ENCODE measurements at places on chromosomes 2 and 18.

- no peak for DNase-seq
Measured at GRCh38 chr2:190844700-190845401, 35.8 kb upstream of the GLS start.

DNA sequence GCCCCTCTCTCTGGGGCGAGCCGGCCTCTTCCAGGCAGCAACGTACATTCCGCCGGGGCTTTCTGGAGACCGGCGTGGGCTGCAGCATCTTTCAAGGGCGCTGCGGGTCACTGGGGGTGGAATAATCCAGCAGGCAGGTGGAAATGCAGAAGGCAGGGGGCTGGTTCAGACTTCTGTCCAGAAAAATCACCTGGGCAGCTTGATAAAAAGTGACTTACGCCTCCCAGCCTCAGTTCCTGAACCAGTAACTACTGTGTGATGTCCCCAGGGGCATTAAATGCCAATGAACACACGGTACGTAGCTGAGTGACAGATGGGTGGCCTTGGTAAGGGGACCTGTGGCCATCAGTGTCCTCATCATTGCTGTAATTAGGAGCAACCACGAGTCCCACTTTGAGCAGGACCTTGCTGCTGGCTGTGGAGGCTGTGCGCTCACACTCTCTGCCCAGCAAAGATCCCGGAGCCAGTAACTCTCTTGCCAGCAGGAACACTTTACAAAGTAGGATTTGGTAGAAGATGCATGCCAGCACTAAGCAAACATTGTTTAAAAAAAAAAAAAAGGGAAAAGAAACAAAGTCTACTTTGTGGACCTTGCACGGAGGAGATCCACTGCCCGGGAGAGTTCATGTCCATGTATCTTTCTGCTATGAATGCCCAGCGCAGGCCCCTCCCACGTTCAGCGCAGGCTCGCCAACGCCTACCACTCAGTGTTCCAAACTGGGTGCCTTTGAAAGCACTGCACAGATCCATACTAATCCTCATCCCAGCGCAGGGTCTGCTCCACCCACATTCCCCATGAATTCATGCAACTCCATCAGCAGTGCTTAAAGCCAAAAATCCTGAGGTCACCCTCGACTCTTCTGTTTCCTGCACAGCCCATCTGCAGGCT is 177.3 kb downstream of the HDAC4 start:
- no peak for DNase-seq

DNA sequence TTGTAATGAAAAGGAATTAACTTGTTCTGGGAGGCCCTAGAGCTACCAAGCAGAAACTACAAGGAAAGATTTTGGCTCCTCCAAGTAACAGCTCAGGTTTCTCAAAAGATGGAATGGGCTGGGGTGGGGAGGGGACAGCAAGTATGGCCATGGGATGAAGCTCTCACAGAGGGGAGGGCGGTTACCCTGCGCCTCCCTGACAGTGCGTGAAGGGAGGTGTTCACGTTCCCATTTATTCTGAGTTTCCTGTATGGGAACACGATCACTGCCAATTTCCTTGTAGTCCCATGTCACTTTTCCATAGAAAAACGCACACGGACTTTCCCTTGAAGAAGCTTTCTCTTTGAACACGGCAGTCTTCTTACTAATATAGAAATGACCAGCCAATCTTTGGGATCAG is 17.0 kb downstream of the CDC42EP3 start:
- DNase-seq: no peak

GRCh38 chr18:12393998-12394397 is 13.7 kb upstream of the PRELID3A start:
- no peak for DNase-seq

- DNase-seq: no peak
Measured at GRCh38 chr2:59233920-59234319, 992.8 kb upstream of the FANCL start.

- DNase-seq: peak; percentile 42
Measured at GRCh38 chr18:13425357-13426091, 207.0 kb downstream of the LDLRAD4 start.

DNA sequence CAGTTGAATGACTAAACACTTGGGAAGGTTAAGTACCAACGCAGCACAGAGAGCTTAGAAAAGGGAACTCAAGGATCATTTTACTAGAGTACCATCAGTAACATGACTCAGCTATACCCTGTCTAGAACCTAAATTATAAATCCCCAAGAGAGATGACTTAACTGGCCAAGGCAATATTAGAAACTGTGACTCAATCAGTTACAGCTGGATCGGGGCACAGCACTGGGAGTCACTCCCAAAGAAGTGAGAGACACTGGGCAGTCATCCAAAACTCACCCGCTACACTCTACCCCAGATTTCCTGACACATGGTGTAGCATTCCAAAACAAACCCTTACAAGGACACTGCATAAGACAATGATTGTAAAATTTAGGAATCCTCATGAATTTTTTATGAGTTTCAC is 17.7 kb downstream of the IWS1 start:
- DNase-seq: no peak

DNA sequence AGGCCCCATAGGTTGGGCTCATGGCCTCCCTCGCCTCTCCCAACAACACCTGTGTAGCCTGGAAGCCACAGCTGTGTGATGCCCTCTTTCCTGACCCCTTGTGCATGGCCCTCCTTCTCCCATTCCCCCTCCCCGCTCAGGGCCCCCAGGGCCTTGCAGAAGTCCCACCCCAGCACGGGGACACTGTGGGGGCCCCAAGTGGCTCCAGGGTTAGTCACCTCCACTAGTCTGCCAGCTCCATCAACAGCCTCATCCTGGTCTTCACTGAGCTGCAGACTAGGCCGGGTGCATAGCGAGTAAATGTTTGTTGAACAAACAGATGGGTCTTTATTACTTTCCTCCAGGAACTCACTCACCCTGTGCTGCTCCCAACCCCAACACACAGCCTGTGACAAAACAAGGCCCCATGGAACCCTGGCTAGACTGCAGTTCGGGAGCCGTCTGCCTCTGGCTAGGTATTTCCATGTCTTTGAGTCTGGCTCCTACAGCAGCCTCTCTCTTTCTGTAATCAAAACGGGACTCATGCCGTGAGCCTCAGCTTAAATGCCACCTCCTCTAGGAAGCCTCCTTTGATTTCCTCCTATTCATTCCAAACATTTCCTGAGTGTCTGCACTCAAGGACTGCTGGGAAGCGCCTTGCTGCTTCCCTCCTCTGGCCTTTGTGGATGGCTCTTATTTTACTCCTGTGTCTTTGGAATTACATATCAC is 109.9 kb upstream of the ID2 start:
- DNase-seq: peak; percentile 19

DNA sequence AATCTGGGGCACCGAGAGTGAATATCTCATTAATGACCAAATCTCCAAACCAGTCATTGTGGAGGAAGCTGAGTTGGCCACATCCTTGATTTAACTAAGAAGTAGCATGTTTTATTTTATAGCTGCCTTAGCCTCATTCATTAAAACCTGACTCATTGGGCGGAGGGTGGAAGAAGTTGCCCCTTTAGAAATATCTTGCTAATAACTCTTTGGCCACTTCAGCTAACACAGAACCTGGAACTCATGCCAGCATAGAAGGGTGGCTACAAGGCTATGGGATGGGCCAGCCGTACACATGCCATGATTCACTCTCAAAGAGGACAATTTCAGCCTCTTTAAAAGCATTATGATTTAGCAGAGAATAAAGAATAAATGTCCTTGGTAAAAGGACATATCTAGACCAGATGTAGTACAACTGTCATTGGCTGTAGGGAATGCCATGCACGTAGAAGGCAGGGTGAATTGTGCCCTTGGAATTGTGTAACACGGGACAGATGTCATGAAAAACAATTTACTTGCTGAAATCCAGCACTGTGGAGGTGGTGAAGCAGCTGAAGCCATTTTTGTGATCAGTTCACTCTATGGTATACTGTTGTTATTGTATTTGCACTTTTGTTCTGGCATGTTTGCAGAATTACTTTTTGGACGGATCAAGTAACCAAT is 330.0 kb downstream of the PLCL1 start:
- DNase-seq: no peak

DNA sequence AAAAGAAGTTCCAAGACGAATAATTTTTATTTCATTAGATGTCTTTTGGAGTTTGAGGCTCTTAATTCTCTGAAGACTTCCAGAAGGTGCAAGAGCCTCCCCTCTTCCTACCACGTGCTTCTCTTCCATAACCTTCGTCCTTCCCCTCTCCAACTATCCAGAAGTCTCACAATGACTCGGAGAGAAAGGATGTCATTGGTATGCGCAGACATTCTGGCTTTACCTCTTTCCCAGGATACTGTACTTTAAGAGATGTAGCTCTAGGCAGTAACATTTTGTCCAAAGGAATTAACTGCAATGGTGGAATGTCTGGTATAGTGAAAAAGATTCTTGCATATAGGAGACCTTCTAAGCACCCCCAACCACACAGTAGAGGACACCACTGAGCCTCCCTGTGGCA is 249.0 kb upstream of the OSR1 start:
- DNase-seq: no peak

DNA sequence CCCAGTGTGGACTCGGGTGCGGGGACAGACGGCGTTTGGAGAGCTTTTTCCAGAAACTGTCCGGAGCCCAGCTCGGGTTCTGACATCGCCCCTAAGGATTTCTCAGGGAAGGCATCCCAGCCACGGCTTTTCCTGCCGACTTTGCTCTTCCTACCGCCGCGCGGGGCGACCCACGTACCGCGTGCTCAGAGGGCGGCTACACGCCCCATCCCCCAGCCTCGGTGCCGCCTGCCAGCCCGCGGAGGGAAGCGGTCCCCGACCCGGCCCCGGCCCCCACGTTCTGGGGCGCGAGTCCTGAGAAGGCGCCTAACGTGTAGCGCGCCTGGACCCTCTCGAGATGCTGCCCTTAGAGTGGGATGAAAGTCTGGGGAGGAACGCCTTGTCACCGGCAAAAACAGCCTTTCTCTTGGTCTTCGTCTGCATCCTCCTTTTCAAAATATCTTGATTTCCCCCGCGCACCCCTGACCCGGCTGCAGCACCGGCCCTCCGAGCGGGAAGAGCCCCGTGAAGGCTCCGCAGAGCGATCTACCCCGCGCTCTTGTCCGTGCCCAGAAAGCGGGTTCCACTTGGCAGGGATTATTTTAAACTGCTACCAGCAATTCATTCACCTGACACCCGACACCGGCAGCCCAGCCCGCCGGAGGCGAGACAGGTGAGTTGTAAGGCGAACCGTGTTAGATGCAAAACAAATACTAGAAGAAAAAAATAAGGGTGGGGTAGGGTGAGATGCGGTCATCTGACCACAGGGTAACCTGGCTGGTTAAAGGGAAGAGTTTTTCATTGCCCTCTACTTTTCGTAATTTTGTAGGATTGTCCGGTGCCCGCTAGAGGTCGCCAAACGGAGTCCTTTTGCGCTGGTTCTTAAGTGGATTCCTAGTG is 812 bp upstream of the KCNG3 start:
- peak; percentile 86 for DNase-seq

- DNase-seq: no peak
Measured at GRCh38 chr2:60221098-60221497, 332.4 kb downstream of the BCL11A start.

- no peak for DNase-seq
Measured at GRCh38 chr2:26002632-26003310, 20.5 kb upstream of the KIF3C start.

- DNase-seq: no peak
Measured at GRCh38 chr18:59459369-59460071, 100.5 kb upstream of the LMAN1 start.

DNA sequence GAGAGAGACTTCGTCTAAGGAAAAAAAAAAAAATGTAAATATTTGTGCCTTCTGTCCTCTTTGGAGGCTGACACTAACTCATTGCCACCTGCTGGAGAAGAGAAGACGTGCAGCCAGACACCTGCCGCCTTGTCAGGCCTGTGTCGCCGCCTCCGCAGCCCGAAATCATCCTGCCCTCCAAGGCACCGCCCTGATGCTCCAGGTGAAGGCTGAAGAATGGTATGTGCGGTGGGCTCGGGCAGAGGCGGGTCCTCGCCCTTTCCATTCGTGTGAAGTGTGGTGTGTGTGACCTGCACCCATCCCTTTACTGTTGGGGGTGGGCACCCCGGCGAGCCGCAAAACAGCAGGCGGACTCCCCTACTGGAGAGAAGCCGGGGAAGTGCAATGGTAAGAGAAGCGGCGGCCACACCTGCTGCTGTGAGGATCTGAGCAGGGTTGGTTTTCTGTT is 60.4 kb downstream of the FAM161A start:
- DNase-seq: peak; percentile 78

- no peak for DNase-seq
Measured at GRCh38 chr2:216475767-216476166, 22.9 kb upstream of the RPL37A start.

GRCh38 chr2:41078341-41078740 is 626.5 kb upstream of the SLC8A1 start:
- DNase-seq: no peak

- DNase-seq: no peak
Measured at GRCh38 chr2:74500578-74500946, 1.2 kb upstream of the LBX2 start.

DNA sequence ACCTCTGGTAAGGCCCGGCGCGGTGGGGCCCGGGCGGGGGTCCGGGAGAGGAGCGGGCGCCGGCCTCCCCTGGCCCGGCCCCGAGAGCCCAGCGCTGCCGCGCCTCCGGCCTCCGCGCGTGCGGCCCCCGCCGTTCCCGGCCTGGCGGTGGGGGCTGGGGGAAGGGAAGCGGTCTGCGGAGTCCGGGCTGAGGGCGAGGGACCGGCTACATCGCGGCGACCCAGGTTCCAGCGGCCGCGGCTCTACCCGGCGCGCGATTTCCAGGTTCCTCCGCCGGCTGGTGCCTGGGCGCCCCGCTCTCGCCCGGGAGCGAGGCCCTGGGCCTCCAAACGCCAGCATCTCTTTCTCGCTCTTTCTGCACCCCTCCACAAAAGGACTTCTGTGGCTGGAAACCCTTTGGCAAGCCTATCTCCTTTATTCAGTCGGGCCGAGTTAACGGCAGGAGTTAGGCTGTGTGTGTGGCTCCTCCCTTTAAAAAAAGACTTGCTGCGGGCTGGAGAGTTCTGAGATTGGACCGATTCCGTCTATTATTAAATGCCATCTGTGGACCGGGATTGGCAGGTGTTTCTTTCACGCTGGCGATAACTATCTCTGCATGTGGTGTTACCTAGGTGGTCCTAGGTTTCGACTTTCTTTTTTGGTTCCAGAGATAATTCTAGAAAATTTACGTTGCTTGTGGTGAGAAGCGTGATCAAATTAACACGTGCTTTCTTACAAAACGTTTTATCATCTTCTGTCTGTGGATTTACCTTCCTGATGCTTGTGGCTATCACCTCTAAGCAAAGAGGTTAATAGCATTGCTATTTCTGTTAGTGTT is 592 bp downstream of the ME2 start:
- peak; percentile 52 for DNase-seq

DNA sequence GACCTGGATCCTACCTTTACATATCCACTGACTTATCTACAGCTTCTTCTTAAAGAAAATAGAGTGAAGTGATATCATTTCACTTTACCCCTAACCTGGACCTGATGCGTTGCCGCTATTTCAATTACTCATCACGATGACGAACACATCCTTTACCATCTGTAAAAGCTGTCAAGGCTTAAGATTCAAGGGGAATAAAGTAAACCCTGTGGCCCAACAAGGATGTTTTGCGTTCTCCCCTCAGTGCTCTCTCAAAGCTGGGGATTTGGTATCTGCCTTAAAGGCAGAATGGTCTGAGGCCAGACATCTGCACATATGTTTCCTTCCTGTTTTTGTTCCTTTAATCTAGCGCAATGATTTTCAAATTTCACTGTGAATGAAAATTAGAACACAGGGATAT is 100.1 kb upstream of the KLF7 start:
- no peak for DNase-seq

Measured in stimulated activated CD8-positive, alpha-beta memory T cell treated with anti-CD3 and anti-CD28 coated beads, Interleukin-4, amount 100 ng/mL, for 48 hours (primary cell).